ENCODE measurements at places on chromosomes 5 and 9. TPM values are rescaled to one million over a fixed set of nuclear protein-coding genes. Genes with fewer than 3 reads are reported as not detected.

- DNase-seq, result no peak
Observed at GRCh38 chr9:20271096-20271495, 351.2 kb downstream of the MLLT3 start.

The IL9 gene
- not detected for total RNA-seq

GRCh38 chr5:149837680-149838269 lies 106.8 kb downstream of the PDE6A start:
- peak; percentile 68 for DNase-seq

DNA sequence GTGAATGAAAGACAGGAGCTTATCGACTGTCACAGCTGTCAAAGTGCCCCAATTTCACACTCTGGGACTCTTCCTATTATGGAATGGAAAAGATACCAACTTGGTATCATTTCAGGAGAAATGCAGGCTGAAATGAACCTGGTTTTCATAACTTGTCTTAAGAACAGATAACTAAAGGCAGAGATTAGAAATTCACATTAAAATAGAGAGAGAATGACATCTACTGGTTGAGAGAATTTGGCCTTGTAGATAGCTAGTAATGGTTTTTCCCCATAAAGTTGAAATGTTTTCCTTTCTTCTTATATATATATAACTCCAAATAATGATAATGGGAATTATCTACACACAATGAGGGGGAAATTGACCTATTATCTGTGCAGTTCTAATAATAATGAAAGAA lies 600.2 kb upstream of the CCNG1 start:
- DNase-seq, result no peak

Measured in HT1080 (cell line).